Right ventricle myocardium inferior (tissue), 1 donor: ENCODE measurements at places on chromosomes 6 and 20.

GRCh38 chr6:44034391-44034861 is 92.8 kb downstream of the MRPL14 start:
- no peak for DNase-seq

GRCh38 chr20:53957451-53958172 is 112.8 kb downstream of the BCAS1 start:
- no peak for DNase-seq

DNA sequence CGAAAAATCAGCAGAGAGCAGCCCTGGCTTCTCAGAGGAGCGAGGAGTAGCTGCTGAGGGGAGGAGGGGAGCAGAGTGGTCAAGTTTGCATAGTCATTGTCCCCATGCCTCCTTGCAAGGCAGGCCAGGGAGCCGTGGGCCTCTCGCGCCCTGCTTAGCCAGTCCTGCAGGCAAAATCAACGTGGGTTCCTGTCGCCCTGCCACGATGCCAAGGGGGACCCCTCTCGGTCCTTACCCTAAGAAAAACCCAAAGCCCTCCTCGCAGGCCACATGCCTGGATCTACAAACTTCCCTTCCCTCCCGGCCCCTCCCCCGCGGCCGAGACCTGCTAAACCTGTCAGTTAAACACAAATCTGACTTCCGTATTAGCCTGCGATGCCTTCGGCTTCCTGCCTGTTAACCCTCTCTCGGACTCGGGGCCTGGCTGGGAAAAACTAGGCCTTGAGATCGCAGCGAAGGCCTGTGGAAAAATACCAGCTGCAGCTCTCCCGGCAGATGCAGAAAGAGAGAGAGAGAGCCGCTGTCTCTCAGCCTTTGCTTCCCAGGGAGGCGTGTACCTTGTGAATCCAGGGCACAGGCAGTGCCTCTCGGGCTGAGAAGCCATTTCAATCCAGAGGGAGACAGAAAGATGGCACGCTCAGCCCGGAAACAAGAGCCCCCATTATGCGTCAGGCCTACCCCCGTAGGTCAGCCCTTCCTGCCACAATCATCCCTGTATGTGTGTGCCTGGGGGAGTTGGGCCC is 968 bp upstream of the ZMYND8 start:
- peak; percentile 91 for DNase-seq

GRCh38 chr20:37530696-37531095 is 3.0 kb upstream of the BLCAP start:
- DNase-seq: no peak

- no peak for DNase-seq
Measured at GRCh38 chr6:24520929-24521546, 26.3 kb downstream of the ALDH5A1 start.

DNA sequence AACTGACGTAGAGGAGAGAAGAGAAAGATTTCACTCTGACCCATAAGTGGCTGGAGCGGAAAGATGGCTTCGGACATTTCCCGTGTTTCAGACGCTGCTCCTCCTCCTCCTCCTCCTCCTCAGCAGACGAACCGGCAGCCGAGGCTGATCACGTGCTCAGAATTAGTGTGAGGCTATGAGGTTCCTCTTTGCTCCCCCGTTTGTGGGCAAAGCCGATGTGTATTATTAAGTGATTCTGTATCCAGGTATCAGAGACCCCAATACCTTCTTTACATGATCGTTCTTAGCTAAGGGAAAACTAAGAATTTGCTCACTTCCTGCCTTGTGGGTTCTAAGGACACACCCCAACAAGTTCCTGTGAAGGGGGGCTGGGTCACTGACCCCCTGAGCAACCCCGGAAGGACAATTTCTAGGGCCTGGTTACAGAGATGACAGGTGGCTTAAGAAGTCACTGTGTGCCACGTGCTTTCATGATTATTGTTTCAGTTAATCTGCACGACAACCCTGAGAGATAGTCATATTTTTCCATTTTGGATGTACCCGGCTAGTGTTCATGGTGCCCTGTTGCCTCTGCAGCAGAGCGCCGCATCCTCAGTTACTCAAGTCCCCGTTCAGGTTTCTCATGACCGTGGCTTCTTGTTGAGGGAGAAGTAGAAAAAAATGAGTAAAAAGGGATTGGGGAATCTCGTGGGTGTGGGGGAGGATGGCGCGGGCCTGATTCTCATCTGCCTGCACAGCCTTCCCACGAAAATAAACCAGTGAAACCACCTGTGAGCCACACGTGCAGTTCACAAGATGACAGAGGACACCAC is 671.8 kb downstream of the QKI start:
- DNase-seq: no peak

GRCh38 chr20:41587956-41588355 is 30.2 kb downstream of the CHD6 start:
- DNase-seq: no peak

DNA sequence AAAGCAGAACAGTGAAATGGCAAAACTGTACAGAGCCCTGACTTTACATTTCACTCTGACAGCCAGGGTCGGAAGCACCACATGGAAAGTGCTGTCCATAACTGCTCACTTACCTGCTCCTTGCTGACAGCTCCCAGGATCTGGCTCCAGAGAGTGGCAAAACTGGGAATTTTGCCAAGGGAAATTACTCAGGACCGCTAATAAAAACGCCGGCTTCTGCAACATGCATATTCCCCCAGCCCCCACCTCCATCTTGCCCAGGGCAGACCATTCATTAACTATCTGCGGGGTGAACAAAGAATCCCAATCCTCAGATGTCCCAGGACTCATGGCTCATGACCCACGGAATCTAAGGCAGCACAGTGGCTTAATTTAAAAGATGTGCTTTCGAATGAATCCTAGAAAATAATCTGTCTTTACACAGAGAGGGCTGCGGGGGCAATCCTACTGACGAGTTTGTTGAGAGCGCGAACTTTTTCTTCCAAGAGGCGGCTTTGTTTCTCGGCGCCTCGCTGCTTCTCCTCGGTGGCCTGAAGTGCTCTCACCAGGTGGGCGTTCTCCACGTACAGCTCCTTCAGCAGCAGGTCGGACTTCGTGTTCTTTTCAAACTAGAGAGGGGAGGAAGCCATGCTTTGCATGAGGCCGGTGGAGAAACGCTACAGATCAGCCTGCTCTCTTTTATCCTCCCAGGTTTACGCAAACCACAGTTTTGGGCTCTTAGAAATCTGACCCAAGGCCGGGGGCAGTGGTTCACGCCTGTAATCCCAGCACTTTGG is 45.8 kb downstream of the GINS1 start:
- no peak for DNase-seq

GRCh38 chr6:133637874-133638273 is 251.0 kb upstream of the TCF21 start:
- no peak for DNase-seq

DNA sequence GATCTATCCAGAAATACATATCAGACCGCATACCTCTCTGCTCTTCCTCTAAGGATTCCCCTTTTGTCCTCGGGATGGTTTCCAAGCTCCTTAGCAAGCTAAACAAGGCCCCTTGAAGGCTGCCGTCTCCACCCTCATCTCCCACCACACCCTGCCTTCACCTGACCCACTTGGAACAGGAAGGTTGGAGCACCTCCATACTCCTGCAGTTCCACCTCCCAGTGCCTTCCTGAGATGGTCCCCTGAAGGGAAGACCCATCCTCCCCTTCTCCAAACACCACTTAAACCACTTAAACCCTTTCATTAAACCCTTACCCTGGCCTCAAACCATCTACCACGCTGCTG is 8.5 kb upstream of the POU5F1 start:
- no peak for DNase-seq

- DNase-seq: no peak
Measured at GRCh38 chr6:27812078-27812804, 100.0 kb downstream of the OR2B2 start.

DNA sequence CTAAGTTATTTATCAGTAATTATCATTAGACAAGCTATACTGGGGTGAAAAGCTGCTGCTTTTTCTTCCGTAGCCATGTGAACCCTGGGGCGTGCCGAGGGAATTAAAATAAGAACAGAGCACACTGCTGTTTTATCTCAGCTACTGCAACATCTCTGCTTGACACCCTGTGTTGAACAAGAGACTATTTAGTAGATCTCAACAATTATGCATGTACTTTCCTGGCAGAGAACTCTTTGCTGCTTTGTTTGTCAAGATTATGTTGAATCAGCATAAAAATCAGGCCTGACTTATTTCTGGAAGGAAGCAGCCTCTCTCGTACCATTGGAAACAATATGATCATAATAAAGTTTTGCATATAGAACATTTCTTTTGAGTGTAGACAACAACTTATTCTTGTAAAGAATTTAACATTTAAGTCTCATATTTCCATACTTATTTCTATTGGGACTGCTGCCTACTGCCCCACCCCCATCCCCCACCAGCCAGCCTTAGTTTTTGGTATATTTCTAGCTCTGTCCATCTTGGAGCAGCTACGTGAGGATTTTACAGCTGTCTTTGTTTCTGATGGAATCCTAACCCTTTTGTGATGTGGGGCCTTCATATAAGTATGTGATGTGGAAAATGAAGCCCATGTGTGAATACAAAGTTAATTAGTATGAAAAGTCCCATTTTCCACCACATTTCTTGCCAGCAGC is 1011.4 kb downstream of the KIF16B start:
- DNase-seq: no peak

DNA sequence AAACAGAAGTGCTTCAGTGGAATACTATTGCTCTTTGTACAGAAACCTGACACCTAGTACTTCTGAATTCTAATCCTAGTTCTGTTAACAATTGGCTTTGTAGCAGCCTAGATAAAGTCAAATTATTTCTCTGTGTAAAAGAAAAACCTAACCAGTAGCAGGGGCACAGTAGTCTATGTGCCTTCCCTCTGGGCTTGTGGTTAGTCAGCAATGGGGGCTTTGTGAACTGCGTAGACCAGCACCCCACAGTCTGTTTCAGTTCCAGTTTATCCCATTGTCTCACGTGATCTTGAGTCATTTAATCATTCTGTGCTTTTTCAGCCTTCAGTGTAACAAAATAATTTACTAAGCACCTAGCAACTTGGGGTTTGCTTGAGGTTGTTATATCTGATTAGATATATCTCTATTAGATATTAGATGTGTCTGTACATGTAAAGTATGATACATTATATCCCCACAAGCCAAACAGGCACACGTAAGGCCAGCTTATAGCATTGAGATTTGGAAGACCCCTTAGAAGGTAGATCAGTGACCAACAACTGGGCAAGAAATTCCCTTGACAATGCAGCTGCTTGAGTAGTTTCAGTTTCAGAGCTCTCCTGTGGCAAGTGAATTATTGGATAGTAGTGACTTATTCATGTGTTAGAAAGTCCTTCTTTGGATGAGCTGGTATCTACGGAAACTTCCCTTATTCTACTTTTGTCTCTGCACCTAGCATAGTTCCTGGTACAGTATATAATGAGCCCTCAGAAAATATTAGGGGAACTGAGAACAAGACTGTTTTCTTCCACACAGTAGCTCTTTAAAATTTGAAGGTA is 27.9 kb upstream of the CCR6 start:
- DNase-seq: no peak

DNA sequence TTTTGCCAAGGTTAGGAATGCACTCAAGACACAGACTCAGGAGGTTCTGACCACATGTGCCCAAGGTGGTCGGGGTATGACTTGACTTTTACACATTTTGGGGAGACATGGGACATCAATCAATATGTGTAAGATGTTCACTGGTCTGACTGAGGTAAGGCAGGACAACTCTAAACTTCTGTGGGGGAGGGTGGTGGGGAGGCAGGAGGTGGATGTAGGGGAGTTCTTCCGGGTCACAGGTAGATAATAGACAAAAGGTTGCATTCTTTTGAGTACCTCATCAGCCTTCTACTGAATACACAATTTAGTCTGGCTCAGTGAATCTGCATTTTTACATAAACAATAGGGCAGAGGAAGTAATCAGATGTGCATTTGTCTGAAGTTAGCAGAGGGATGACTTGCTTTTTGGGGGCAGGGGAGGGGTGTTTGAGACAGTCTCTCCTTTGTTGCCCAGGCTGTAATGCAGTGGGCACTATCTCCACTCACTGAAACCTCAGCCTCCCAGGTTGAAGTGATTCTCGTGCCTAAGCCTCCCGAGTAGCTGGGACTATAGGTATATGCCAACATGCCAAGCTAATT is 10.9 kb downstream of the ECHDC1 start:
- no peak for DNase-seq

DNA sequence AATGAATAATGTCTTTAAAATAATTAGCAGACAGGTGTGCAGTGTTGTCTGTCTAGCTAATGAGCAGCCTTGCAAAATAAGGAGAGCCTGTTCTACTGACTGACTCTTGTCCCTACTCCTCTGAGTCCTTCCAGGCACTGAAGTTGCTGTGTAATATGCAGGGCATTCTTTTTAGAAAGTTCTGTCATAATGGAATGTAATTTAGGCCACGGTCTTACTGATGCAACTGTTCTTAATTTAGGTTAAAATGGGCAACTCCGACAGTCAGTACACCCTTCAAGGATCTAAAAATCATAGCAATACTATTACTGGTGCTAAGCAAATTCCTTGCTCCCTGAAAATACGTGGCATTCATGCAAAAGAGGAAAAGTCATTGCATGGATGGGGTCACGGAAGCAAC is 133.9 kb downstream of the TIAM2 start:
- no peak for DNase-seq

DNA sequence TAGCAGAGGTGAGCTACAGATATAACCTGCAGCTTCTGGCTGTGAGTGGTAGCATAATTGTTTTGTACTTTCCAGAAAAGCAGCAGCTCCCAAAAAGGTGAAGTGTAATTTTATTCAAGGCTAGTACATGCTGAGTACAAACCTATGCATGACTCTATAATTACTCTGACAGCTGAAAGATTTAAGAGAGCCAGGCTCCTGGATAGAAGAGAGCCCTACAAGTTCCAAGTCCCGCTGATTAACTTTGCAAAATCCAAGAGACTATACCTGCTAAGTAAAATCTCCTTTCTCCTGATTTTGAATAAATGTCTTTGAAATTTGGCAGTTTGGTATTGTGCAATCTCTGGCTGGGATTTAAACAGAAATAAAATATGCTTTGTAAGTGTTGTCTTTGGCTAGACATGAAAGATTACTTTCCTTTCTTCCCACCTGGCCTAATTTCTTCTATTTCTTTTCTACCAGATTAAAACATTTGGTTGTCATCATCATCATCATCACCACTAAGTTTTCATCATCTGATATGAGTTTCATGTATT is 79.5 kb downstream of the CTNNBL1 start:
- no peak for DNase-seq

GRCh38 chr6:158808442-158808833 is 10.7 kb downstream of the EZR start:
- DNase-seq: no peak
